Hematopoietic multipotent progenitor cell (in vitro differentiated cells): ENCODE measurements at places on chromosomes 1 and 21.
A peak's percentile ranks its signal among the peaks of the same experiment; 100 is the strongest.

- no peak for DNase-seq
These were observed 2.1 kb downstream of the VCAM1 start for GRCh38 chr1:100721526-100722207.

DNA sequence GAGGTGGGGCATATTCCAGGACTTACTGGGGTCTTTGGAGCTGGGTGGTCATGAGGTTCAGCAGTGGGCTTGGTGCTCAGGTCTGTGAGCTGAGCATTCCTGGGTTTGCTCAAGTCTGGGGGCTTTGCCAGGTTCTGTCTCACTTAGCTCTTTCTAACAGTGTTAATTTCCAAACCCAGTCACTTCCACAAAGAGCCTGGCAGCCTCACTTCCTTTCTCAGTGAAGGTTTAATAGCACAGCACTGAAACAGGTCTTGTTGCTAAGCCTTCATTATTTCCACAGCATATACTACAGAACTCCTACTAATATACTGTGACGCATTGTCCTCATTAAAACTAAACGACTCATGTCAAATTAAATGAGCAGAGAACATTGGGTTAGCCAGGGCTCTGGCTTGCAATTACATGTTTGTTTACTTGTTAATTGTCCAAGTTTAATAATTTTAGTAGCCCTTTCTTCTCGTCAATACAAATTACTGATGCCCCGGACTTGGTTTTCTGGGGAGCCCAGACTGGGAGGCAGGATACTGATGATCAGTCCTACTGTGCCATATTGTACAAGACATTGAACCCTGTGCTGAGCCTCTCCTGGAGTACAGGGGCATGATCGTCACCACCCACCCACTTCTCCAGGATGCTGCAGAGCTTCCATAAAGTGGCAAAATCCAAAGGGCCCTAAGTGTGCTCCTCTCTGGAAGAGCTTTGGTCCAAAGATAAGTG lies 170.7 kb downstream of the IER5 start:
- no peak for DNase-seq

- no peak for DNase-seq
These were observed 27.2 kb downstream of the MRPL37 start for GRCh38 chr1:54227091-54227602.

DNA sequence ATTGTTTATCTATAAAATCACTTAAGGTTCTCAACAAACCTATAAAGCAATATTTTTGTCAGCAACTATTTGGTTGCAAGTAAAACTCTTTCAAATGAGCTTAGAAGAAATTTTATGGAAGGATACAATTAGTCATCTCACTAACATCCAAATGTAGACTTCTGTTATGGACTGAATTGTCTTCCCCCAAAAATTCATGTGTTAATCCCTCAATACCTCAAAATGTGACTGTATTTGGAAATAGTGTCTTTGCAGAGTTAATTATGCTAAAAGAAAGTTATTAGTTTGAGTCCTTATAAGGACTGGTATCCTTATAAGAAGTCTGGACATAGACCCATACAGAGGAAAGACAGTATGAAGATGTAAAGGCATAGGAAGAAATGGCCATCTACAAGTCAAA lies 357.8 kb upstream of the PRMT6 start:
- no peak for DNase-seq

- DNase-seq, result no peak
These were observed 2.5 kb upstream of the GBP4 start for GRCh38 chr1:89201106-89201794.

DNA sequence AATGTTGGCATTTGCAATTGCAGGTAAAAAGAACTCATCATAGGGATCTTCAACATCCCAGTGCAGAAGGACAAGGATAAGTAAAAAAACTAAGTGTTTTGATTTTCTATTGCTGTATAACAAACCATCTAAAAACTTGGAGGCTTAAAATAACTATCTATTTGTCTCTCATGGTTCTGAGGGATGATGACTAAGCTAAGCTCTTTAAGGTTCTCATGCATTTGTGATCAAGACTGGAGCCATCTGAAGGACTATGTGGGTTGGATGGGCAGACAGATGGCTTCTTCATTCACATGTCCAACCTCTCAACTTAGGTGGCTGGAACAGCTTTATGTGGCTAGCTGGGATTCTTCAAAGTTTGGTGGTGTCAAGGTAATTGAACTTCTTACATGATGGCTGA lies 51.5 kb downstream of the RPL5 start:
- no peak for DNase-seq

DNA sequence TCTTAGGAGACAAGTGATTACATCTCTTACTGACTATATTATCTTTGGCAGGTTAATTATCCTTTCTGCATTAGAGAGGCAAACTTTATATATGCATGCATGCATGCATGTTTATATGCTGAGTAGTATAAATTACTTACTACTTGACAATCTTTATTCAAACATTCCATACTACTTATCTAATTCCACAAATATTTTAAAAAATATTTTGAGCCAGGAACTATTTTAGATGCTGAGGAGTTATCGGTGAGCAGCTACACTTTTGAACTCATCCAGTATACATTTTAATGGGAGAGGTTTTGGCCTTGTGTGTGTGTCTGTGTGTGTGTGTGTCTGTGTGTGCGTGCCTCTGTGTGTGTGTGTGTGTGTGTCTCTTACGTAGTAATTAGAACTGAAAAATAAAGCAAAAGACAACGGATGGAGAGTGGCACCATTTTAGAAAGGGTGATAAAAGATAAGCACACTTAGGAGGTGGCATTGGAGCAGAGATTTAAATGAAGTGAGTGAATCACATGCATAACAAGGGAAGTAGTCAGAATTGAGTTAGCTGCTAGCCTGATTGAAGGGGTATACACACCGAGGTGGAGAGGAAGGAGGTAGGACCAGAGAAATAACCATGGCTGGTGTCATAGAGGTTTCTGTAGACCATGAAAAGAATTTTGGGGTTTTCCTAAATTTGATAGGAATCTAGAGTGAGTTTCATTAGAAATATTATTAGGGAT lies 1488.4 kb downstream of the MRPL39 start:
- no peak for DNase-seq

DNA sequence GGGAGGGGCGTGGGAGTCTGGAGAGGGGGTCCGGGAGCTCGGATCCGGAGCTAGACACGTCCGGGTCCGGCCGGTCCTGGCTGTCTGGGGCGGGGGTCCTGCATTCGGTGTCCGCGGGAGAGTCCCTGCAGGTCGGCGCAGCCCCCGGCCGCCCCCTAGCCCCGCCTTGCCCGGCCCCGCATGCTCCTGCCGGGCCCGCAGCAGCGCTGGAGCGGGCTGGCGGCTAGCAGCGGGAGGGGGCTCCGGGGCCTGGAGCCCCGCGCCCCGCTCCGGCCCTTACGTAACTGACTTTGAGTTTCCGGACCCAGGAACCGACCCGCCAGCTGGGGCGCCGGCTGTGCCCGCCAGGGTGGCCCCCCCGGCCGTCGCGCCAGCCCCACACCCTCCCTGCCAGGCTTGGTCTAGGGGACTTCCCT lies 26.9 kb upstream of the EPB41 start:
- DNase-seq, result peak; percentile 74

DNA sequence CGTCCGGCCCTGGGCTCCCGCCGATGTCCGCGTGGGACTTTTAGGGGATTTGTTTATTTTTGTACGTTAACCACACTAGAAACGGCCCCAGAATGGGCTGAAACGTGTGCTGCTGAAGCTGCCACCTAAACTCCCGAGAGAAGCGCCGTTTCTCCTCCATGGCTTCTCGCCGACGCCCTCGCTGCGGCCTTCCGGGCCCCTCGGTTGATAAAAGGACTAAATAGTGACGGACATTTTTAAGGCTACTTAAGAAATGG lies 678 bp upstream of the PTTG1IP start:
- no peak for DNase-seq
